ENCODE measurements at places on chromosomes 3 and 15.
A peak's percentile ranks its signal among the peaks of the same experiment; 100 is the strongest.

DNA sequence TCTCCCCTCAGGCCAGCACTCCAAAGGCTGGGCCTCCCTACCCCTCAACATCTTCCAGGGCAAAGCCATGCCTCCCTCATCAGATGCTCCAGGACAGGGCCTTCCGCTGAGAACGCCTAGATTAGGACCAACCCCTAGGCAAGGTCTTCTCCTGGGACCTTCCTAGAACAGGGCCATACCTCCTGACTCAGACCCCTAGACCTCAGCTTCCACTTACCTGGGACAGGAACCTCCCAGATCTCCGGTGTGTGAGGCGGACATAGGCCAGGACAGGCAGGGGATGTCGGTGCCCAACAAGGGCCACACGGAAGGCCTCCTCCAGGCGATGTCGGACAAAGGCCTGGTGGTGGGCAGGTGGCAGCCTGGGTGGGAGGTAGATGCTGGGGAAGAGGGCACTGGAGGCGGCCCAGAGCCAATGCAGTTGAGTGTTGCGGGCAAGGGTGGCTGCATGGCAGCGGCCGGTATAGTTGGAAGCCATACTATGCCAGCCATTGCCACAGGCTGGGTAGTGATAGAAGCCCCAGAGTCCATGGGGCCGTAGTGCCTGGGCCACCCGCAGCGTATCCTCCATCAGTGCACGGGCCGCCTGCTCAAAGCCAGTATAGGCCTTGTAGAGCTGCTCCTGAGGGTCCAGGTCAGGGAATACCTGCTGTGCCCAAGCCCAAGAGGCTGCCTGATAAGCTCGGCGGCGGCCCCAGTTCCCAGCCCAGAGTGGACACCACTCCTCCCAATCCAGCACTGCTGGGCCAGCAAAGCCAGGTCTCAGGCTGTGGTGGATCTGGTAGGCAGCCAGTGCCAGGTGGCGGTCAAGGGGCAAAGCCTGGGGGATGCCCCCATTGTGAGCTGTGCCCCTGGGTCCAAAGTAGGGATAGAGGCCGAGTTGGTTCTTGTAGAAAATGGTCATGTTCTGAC lies 2.5 kb upstream of the IFRD2 start:
- no peak for DNase-seq

DNA sequence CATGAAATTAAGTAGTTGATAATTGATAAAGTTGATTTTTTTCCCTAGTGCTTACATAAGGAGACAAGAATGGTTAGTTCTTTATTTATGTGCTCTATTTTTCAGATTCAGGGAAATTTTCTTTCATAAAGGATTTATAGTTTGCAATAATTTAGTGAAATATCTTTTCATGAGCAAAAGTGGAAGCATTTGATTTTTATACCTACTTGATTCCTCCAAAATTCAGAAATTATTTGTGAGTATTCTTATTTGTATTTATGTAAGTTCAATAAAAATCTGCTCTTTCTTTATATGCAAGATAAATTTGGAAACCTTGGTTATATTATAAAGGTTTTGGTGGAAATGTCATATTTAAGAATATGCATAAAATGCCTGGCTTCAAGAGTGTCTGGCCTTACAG lies 14.7 kb upstream of the SLCO2A1 start:
- no peak for DNase-seq

DNA sequence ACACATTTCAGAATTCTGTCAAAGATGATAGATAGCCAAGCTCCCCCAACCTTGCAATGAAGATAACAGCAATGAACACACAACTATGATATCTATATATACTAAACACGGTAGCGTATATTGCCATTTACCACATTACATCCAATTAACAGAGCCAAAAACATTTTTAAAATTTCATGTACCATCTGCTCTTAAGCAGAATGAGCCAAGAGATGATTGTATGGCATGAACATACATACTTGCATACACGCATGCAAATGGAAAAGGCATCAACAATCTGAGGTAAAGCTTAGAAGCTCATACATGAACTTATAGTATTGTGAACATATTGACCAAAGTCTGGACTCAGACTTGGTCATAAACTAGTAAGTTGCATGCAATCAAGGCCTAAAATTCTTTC lies 712.9 kb upstream of the GOLIM4 start:
- no peak for DNase-seq

GRCh38 chr15:72495007-72495406 lies 20.9 kb downstream of the ARIH1 start:
- no peak for DNase-seq

DNA sequence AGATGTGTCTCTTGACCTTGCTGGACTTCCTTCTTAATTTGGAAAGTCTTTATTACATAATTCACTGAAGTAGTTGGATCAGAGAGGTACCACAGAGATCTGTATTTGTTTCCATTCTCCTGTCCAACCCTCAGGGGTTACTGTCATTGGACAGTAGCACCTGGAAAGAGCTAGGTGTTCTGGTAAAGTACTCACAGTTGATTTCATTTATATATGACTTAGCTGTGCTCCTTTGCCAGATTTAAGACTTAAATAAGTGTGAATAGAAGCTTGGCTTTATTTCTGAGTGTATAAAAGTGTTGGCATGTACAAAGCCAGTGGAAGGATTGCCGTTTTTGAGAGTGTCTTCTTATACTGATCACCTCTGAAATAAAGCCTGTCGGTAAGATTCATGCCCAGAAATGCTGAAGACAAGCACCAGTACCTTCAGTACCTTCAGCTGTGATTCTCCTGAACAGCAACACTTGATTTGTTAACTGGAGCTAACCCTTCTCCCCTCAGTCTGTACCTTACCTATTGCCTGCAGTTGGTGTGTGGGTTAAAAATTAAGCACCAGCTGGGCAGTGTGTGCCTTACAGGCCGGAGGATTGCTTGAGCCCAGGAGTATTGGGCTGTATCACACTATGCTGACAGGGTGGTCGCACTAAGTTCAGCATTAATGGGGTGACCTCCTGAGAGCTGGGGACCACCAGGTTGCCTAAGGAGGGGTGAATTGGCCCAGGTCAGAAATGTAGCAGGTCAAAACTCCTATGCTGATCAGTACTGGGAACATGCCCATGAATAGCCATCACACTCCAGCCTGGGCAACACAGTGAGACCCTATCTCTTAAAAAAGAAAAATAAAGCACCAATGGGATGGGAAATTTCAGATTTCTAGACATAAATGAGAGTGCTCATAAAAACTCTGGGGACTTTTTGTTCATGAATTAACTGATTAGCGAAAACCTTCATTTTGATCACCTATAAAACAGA lies 197.7 kb downstream of the FNDC3B start:
- DNase-seq: no peak

- no peak for DNase-seq
Measured at GRCh38 chr3:120160050-120160449, 65.8 kb upstream of the GSK3B start.

- DNase-seq: peak; percentile 59
Measured at GRCh38 chr3:39189959-39190269, 2.5 kb downstream of the XIRP1 start.

DNA sequence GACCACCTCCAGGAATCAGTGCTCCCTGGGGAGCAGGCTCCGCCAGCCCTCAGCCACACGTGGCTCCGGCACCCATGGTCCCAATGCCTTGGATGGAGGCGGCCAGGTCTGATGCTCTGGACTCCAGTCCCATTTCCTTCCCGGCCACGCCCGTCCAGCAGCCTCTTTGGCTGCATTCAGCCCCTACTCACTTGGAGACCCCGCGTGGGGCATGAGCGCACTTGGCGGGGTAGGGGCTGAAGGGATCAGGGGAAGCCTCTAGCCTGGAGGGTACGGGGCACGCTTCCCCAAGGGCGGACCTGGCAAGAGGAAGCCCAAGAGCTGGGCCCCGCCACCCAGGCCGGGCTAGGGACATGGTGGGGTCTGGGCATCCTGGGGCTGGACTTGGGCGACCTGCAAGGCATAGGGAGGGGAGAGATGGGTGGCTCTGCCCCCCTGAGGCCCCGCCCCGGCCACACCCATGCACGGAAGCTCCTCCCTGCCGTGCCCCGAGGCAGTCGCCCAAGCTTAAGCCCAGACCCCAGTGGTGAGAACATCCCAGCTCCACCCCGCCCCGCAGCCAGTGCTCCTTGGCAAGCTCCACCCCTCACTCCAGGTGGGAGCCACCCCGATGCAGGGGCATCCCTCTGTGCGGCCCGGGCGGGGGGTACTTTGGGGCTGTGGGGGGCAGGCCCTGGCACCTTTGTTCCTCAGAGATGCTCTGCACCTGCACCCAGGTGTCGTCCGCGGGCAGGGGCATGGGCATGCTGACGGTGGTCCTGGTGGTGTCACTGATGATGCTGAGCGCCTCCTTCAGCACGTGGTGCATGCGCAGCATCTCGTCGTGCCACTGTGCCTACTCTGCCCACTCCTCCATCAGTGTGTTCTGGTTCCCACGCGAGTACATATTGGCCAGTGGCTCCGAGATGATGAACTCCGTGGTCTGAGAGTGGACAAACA lies 163.5 kb downstream of the GOLGA6L4 start:
- DNase-seq: no peak

- DNase-seq: no peak
Measured at GRCh38 chr15:47397655-47398054, 319.6 kb upstream of the SEMA6D start.

DNA sequence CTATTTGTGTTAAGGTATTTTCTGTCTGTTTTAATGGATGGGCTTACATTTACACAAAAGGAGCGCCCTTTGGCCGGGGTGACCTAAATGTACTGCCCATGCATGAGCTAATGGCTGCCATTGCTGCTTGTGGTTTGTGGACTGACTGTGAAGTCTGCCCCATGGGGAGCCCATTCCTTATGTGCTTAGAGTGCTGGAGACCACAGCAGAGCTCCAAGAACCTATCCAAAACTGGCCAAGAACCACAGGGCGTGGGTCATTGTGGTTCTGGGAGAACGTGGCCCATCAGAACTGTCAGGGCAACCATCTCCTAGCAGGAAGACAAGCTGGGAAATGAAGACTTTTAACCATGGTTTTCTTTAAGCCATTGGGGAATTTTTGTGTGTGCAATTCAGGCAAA lies 105.3 kb downstream of the CHDH start:
- no peak for DNase-seq

GRCh38 chr3:151219056-151219455 lies 16.0 kb upstream of the GPR171 start:
- no peak for DNase-seq

DNA sequence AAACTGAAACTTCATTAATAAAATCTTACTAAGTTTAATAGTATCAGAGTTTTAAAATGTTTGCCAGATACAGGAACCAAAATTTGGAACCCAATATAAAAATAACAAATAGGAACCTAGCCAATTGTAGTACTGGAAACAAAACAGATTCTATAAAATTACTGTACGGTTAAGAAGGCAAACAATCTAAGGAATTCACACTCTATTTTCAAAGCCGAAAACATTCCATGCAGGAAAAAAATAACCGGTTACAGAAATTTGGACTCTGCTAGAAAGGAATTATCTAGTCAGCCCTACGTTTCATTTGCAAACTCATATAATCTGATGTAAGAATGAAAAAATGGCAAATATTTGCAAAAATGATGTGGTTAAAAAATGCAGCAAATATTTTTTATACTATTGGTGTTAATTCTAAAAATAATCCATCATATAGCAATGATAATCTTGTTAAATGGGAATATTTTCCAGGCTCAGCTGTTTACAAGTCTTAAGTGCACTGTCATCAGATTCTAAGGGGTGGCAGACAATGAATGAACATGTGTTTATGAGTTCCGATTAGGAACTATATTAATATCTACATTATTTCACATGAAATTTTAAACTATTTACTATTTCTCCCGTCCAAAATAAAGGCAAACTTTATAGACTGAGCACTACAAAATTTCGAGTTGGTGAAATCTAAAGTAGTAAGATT lies 58.1 kb downstream of the DCBLD2 start:
- DNase-seq: no peak

DNA sequence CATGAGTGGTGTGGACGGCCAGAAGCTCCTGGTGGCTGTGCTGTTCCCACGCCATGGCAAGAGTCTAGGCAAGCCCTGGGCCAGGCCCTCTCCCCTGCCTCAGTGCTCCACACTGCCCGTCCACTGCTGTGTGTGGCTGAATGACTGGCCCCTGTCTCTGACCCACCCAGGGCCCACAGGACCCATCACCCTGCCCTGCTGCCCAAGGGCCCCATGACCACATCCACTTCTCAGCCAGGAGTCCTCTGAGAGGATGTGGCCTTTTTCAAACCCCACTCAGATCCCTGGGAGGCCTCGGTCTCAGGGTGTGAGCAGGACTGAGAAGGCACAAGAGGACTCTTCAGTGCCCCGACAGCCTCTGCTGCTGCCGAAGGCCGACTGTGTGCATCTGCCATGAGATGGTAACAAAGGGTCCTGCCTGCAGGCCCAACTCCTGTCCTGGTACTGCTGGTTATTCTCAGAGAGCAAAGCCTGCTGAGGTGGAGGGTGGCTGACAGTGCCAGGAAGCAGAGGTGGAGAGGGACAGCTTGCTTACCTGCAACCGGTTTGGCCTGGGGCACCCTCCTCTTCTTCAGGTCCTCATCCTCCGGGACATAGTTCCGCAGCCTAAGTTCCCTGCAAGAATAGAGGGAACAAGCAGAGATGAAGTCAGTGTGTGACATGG lies 47.5 kb downstream of the PTH1R start:
- DNase-seq: no peak

- no peak for DNase-seq
Measured at GRCh38 chr3:195196266-195196665, 74.7 kb downstream of the XXYLT1 start.

- no peak for DNase-seq
Measured at GRCh38 chr15:77877869-77878577, 199.5 kb downstream of the TBC1D2B start.

DNA sequence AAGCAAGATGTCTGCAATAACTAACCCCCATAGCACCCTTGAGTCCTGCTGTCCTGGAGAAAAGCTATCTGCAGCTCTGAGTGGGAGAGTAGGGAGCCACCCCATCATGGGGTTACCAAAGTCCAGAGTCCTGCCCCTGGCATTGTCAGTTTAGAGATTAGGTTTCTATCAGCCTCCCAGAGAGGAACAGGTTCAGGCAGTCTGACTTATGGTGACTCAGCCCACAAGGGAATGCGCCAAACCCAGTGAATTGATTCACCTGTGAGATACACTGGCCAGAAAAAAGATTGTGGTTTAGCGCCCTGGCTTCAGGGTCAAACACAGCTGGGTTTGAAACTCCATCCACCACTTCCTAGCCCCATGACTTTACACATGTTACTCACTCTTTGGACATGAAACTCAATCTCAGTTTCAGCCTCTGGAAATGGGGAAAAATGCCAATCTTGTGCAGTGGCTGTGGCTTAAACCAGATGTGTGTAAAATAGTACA lies 263.6 kb upstream of the HES1 start:
- DNase-seq: peak; percentile 8

DNA sequence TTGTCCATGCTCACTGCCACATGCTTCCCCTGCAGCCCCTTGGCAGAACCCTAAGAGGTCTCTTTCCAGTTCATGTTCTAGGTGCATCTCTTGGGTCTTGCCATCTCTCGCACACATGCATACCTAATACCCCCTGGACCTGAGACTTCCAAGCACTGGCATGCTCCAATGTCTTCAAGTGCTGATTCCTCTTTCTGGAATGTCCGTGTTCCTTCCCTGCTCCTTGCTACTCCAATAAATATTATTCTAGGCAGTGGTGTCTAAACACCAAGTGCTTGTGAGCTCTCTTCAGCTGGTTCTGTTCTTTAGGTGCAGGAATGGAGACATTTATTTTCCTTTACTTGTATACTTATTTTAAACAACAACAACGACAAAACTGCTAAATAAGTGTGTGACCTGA lies 370.1 kb downstream of the LPP start:
- DNase-seq: no peak
